Fibroblast of lung (primary cell): ENCODE measurements at places on chromosomes 7 and 10. TPM values are rescaled to one million over a fixed set of nuclear protein-coding genes. Genes with fewer than 3 reads are reported as not detected.

Gene CYP2C9
- not detected in 2 replicates for total RNA-seq

Gene TOMM7
- 239 and 377 TPM in 2 replicates for total RNA-seq

Gene ZNF438
- 3.9 and 6.6 TPM in 2 replicates for total RNA-seq

Gene NRG3
- not detected in 2 replicates for total RNA-seq

Gene DRGX
- not detected in 2 replicates for total RNA-seq
